Hematopoietic multipotent progenitor cell (in vitro differentiated cells): ENCODE measurements at places on chromosomes 12 and 14.
A peak's percentile ranks its signal among the peaks of the same experiment; 100 is the strongest.

DNA sequence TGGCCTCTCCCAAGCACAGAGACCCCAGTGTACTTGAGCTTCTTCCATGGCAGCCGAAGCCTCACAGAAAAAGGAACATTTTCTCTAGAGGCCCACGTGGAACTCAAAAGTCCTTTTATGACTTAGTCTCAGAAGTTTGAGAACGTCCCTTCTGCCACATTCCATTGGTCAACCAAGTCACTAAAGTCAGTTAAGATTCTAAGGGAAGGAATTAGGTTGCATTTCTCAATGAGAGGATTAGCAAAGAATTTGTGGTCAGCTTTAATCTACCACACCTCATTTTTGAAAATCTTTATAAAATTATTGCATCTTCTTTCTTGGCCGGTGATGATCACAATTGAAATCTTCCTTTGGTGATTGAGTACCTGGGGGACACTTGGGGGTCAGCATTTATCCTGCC lies 279.9 kb upstream of the TBX3 start:
- DNase-seq, result no peak

DNA sequence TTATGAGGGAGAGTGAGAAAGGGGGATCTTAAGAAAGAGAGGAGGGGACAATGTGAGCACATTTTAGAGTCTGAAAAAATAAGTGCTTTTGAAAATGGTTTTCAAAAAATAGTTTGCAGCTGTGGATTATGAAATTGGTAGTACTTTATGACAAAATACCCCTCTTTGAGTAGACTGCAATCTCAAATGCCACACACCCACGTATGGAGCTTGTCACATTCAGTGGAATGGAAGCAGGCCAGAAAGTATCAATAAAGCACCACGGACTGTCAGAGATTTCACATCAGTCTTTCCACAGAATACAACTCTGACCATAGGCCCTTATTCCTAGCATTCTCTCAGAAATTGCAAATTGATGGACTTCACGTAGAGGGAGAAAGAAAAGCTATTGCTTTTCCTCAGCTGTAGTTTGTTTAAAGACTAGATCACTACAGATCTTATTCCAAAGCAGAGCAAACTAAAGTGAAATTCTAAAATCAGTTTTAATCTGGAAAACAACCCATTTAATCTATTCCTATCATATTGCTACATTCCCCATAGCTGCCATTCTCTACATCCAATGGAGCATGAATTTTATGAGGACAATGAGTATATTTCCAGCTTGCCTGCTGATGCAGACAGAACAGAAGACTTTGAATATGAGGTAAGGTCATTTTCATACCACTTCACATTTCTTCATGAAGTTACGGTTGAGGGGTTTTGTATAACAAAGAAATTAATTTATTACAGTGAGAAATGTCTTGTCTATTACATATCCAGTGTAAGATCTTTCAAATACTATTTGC lies 321.3 kb downstream of the PDZRN4 start:
- no peak for DNase-seq

DNA sequence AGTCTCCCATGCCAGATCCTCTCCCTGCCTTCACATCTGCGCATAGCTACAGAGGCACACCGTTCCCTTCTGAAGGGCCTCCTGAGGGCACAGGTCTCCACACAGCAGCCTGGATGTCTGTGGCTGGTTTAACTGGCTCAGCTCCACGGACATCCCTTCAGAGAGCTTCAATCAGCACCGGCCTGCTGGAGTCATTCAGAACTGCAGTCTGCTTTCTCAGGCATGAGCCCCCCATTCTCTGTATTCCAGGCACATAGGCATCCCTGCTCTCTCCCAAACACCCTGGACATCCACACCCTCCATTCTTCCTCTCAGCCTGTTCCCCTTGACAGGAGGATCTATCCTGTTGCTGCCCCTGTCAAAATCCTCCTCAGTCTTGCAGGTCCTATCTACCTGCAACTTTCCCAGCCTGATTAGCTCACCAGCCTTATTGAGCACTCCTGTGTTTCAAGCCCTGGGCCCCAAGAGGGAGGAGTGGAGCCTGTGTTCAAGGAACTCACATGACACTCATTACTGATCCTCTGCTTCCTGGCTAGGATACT lies 2.9 kb upstream of the DHRS2 start:
- DNase-seq, result no peak

DNA sequence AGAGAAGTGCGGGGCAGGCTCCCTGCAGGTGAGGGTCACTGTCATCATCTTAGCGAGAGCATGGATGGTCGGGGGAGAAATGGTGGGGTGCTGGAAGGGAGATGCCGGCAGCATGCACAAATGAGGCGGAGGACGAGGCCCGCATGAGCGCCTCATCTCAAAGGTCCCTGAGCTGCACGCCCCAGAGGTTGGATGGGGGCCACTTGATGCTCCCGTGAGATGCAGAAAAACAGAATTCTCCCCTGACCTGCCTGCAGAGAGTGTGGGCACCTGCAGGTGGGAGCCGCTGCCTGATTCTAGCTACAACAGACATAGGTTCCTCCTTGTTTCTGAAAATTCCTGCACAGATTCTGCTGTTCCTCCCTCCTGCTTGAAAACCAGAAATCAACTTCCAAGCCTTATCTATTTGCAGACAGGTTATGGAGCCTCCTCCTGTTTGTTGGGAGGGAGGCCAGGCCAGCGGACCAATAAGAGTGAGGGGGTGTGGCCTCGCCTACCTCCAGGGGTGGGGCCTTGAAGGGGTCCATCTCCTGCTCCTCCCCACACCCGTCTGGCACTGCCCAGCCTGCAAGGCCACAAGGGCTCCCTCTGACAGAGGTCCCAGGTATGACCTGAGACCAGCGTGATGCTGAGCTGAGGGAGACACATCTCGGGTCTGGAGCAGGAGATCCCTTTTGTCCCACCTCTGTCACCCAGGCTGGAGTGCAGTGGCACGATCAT lies 67.2 kb downstream of the KDM2B start:
- DNase-seq, result no peak

GRCh38 chr14:32072676-32073075 lies 4.4 kb upstream of the ARHGAP5 start:
- no peak for DNase-seq

GRCh38 chr12:63103494-63104131 lies 47.4 kb downstream of the AVPR1A start:
- peak; percentile 30 for DNase-seq

DNA sequence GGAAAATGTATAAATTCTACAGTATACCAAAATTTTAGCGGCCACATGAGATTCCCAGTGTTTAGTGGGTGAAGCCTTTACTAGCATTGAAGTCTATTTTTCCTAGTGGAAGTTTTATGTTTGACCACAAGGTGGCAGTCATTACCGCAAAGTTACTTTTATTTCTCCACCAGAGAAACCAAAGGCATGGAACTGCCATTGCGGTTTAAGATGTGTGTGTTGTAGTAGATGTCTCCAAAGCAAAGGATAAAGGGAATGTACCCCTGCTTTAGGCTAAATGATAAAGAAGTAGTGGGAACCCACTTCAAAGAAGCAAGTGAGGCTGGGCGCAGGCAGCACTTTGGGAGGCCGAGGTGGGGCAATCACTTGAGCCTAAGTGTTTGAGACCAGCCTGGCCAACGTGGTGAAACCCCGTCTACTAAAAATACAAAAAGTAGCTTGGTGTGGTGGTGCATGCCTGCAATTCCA lies 140.5 kb downstream of the PRKCH start:
- peak; percentile 62 for DNase-seq

- no peak for DNase-seq
These were observed 45.8 kb downstream of the GNS start for GRCh38 chr12:64713376-64713775.

DNA sequence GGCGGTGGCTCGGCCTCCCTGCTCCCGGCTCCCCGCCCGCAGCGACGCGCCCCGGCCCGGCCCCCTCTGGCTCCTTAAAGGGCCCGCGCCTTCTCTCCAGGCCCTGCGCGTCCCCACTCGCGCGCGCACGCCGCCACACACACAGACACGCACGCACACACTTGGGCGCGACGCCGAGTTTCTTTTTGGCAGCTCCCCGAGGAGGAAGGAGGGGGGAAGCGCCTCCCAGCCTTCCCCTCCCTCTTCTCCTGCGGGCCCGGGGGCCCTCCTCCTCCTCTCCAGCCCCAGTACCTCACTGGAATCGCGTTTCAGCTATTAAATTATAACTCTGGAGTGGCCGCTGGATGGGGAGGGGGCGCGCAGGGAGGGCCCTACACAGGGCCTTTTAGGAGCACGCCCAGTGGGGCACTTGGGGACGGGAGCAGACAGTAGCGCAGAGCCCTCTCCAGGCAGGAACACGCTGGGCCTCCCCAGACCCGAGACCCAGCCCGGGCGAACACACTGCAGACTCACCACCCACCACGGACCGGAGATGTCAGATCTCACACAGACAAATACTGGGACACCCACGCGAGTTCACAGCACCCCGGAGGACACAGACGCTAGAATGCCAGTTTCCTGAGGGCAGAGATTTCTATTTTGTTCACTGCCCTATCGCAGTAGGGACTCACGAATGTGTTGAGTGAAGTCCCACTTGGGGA lies 411 bp upstream of the NCOR2 start:
- DNase-seq, result peak; percentile 58

- no peak for DNase-seq
These were observed 26.2 kb downstream of the AACS start for GRCh38 chr12:125091401-125091800.

DNA sequence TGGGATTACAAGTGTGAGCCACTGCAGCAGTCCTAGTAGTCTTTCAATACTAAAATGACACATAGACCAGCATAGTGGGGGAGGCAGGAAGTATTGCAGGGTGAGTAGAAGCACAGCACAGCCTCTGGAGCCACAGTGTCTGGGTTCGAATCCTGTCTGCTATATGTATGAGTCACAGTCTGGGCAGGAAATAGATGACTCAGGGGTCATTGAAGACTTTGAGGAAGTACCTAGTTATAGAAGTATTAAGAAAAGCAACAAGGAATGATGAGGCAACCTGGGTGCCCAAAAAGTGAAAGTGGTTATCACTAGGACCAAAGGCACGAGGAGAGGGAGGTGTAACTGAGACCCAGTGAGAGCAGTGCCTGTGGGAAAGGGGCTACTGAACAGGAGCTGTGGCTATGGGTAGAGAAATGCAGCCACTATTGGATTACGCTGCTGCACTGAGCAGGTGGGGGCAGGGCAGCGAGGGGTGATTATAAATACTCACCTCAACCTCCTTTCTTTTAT lies 124.0 kb downstream of the PDE3A start:
- peak; percentile 43 for DNase-seq

- no peak for DNase-seq
These were observed 12.2 kb upstream of the NID2 start for GRCh38 chr14:52080808-52081755.

DNA sequence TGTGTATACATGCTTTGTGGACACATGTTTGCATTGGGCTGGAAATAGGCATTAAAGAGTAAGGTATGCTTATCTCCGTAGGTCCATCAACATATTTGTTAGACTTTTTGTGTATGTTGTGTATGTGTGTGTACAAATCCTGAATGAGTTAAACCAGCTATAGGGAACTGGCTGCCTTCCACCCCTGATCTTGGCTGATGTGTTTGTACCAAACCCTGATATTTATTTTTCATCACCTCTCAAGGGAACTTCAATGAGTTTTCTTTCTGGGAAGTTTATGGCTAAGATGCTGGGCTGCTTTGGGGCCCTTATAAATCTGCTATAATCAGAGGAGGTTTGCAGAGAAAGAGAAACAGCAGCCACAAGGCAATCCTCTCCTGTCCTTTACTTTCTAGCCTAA lies 37.1 kb upstream of the CISTR start:
- DNase-seq, result no peak

GRCh38 chr12:131599190-131600159 lies 111.4 kb upstream of the SFSWAP start:
- no peak for DNase-seq

DNA sequence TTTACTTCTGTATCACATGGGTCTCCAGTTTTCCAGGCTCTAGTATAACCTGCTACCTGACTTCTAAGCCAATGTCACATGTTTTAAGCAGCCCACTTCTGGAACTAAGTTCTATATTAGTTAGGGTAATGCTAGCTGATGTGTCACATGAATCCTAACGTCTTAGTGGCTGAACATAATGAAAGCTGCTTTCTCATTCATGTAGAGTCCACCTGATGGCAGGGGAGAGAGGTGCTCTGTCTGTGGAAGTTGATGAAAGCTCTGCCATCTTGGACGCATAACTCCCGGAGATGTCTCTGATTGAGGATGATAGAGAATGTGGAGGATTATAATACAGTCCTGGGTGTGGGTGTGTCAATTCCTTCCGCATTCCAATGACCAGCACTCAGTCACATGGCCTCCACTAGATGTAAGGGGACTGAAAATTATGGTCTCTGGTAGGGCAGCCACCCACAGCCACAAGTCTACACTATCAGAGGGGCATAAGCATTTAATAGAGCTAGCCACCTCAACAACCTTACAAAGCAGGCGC lies 234.4 kb upstream of the CRY1 start:
- DNase-seq, result no peak

DNA sequence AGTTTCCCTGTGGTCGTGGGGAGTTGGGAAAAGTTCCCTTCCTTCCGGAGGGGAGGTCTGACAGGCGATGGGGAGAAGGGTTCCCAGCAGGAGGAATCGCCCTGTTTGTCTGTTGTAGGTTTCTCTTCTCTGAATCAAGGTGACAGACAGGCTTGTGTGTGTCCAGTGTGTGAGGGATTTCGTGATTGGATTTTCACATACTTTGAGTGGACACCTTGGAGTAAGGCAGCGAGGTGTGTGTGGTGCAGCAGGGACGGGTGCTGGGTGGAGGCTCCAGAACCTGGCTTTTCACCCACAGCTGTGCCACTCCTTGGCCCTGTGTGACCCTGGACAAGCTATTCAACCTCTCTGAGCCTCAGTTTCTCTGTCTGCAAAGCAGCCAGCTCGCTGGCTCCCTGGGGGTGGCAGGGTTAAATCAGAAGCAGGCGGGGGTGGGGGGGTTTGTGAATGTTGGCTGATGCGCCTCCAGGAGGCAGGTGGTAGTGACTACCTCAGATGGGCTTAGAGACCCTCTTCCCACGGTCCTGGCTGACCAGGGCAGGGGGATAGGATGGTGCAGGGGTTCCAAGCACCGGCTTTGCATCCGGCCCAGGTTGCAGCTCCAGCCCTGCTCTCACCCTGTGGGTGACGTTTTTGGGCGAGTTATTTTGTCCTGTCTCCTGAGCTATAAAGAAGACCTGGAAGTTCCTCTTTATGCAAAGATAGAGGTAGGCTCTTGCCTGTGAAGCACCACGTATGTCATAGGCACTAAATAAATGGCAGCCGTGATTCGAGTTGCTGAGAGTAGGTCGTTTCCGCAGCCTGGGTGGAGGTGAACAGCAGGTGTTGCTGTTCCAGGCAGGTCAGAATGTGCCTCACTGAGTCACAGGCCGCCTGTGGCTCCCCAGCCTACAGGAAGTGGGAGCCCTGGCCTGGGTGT lies 679 bp downstream of the BDKRB2 start:
- DNase-seq, result no peak

GRCh38 chr12:49672301-49673217 lies 34.6 kb downstream of the FMNL3 start:
- no peak for DNase-seq

DNA sequence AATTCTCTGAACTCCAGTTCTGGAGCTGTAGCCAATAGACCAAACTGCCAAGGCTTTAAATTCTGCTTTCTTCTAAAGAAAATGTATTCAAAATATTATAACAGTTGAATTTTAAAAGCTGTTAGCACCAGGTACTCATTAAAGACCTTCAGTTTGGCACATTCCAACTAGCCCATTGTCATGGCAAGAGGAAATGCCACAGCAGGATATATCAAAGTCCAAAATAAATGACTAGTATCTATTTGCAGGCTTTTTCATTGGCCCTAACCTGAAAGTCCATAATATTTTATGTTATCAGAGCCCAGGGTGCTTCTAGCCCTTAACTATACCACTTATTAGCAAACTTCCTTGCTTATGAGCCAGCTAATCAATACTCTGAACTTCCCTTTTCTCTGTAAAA lies 3.1 kb upstream of the RIC8B start:
- DNase-seq, result no peak
